Right lobe of liver (tissue), 6 donors: ENCODE measurements at places on chromosomes 7 and 10. TPM values are rescaled to one million over a fixed set of nuclear protein-coding genes. Genes with fewer than 3 reads are reported as not detected.

The LARP4B gene
- 35.9 TPM for total RNA-seq

The GPR15LG gene
- total RNA-seq = not detected

The NKX2-3 gene
- 0.18 TPM for total RNA-seq

The RAMP3 gene
- 9.4 TPM for total RNA-seq

The DENND11 gene
- 24.4 TPM for total RNA-seq

The LRRTM3 gene
- total RNA-seq = not detected

The ZNF488 gene
- not detected for total RNA-seq

The LRRD1 gene
- not detected for total RNA-seq

The TMEM229A gene
- not detected for total RNA-seq

The UPK3BL1 gene
- total RNA-seq = 9.4 TPM

The ABCB1 gene
- total RNA-seq = 56.1 TPM

The ANKIB1 gene
- total RNA-seq = 12.3 TPM

The ATOH7 gene
- 0.44 TPM for total RNA-seq

The MMP21 gene
- total RNA-seq = 0.25 TPM

The CYP2E1 gene
- total RNA-seq = 5,193 TPM

The CXCL12 gene
- total RNA-seq = 17.8 TPM

The STARD3NL gene
- total RNA-seq = 14.1 TPM

The LGI1 gene
- total RNA-seq = 0.86 TPM

The ADCYAP1R1 gene
- total RNA-seq = 0.05 TPM

The CCAR1 gene
- 30.6 TPM for total RNA-seq

The CPA1 gene
- not detected for total RNA-seq

The TRPV6 gene
- 0.86 TPM for total RNA-seq

The LRRC4 gene
- total RNA-seq = 1.0 TPM

The LRIT1 gene
- not detected for total RNA-seq
